ENCODE measurements at places on chromosomes 3 and 15. TPM values are rescaled to one million over a fixed set of nuclear protein-coding genes. Genes with fewer than 3 reads are reported as not detected.

C3orf49 gene
- total RNA-seq = not detected

DNA sequence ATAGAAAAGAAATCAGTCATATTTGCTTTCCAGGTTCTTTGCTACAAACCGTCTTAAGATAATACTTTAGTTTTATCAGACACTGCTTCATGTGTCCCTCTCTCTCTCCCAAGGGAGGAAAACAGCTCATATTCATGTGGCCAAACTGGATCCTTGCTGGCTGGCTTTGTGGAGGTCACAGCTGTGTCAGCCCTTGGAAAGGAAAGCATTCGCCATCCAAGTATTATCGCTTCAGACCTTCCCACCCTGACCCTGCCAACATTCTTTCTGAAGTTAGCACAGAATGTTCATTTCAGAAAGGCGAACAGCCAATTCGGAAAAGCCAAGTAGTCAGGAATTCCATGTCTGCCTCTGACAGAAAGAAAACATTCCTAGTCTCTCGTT is 213.6 kb downstream of the FEZF2 start:
- H3K36me3 ChIP-seq = no peaks in the 10 kb centered on the region
- no peak overlapping the region for H3K27ac ChIP-seq
- no peak overlapping the region for H3K4me3 ChIP-seq
- H3K4me1 ChIP-seq = no peaks in the 10 kb centered on the region
- H3K27me3 ChIP-seq = no peaks in the 10 kb centered on the region

SCG5 gene
- 69.4 TPM for total RNA-seq

DNA sequence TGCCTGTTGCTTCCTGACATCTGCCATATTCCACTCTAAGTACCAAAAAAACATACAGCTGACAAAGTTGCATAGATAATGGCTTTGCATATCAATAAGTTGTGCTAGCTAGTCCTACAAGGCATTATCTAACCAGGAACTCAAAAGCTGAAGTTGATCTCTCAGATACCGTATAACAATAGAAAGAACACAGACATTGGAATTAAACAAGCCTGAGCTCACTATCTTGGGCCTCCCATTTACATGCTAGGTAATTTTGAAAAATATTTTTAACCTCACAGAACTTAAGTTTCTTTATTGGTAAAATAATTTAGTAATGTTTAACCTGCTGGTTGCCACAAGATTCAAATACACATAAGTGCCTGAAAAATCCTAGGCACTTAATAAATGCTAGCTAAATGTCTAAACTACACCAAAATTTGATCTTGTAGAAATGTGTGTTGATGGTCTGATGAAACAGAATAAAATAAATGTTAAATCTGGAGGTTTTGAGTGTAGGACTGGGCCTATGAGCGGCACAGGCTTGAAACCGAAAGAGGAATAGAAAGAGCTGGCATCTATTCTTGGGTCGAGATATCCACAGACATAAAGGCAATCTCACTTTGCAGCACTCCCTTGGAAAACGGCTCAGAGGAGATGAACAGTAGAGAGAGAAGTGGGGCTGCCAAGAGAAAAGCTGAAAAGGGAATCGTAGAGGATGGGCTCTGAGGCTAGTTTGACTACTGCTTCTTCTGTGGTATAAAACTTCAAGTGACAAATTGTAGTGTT is 29.9 kb upstream of the TTC14 start:
- no peaks in the 10 kb centered on the region for H3K27me3 ChIP-seq
- H3K27ac ChIP-seq = peak overlapping the region; percentile 22
- no peaks in the 10 kb centered on the region for H3K36me3 ChIP-seq
- no peak overlapping the region for H3K4me3 ChIP-seq
- peaks cover 24% of the 10 kb centered on the region for H3K4me1 ChIP-seq

- no peak overlapping the region for H3K27ac ChIP-seq
- no peak overlapping the region for H3K4me3 ChIP-seq
- H3K27me3 ChIP-seq = no peaks in the 10 kb centered on the region
- no peak for DNase-seq
These were observed 504.6 kb downstream of the LPP start for GRCh38 chr3:188658606-188659005.

- H3K36me3 ChIP-seq = no peaks in the 10 kb centered on the region
- no peak overlapping the region for H3K27ac ChIP-seq
- H3K4me3 ChIP-seq = no peak overlapping the region
- no peak for DNase-seq
- H3K4me1 ChIP-seq = no peaks in the 10 kb centered on the region
These were observed 20.3 kb downstream of the BBS4 start for GRCh38 chr15:72706266-72706665.

TIGIT gene
- not detected for total RNA-seq

Measured in neural progenitor cell (in vitro differentiated cells).